ENCODE measurements at places on chromosomes 6 and 20.

DNA sequence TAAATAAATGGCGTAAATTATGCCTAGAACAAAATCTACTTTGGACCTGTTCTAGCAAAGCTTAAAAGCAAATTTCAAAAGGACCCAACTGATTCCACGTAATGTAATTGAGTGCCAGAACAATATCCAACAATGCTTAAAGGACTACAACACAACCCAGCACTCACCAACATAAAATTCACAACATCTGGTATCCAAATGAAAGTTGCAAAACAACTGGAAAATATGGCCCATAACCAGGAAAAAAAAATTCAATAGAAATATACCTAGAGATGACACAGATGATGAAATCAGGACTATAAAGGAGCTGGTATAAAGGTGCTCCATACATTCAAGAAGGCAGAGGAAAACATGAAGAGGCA is 14.1 kb downstream of the TUBB2B start:
- DNase-seq, result no peak

DNA sequence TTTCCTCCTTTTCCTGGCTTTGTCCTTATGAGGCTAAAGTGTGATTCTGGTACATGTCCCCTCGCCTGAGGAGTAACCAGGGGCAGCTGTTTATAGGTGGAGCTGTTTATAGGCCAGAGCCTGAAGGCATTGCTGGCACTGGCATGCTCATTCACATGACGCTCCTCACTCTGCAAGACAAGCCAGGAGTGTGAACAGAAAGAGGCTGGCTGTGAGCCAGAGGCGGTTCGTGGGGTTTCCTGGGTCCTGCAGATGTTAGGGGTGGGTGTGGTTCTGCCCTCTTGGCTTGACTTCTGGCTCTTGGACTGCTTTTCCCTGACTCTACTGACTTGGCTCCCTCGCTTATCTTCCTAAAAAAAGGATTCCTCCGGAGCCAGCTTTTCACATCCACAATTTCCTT is 12.8 kb upstream of the MDFI start:
- no peak for DNase-seq

GRCh38 chr20:63151554-63152321 is 64.2 kb downstream of the YTHDF1 start:
- DNase-seq, result no peak

- DNase-seq, result peak; percentile 23
Measured at GRCh38 chr6:34671801-34672656, 24.5 kb downstream of the ILRUN start.

GRCh38 chr6:12148841-12149240 is 136.7 kb downstream of the HIVEP1 start:
- no peak for DNase-seq

DNA sequence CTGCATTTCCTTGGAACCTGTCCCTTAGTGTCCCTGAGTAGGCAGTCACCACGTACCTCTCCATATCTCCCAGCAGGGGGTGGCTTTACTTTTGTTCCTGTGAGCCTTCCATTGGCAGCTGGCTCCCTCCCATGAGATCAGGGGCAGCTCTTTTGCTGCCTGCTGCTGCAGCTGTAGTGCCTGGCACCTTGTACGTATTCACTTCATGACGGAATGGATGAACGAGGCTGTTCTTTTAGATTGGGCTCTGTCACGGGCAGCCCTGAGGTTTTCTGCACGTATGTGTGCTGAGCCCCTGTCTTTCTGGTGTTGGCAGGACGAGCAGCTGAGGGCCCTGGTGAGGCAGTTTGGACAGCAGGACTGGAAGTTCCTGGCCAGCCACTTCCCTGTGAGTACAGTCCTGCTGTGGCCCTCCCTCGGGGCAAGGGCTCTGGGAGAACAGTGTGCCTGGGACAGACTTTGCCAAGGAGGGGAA is 14.6 kb downstream of the MYBL2 start:
- DNase-seq, result no peak

DNA sequence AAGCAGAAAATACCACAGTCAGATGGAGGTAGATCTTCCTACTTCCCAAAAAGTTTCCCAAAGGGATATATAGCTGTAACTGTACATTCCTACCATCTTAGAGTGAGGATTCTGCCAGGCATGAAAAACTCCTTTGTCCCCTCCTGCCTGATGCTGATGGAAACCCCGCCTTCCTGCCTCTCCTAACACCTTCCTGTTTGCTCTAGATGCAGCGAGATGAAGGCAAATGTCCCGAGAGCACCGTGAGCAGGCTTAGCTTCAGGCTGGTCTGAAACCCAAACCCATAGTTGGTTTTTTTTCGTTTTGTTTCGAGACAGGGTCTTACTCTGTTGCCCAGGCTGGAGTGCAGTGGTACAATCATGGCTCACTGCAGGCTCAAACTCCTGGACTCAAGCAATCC is 55.6 kb downstream of the MYB start:
- no peak for DNase-seq

GRCh38 chr6:96542702-96543101 is 20.2 kb upstream of the FHL5 start:
- DNase-seq, result no peak
